ENCODE measurements at places on chromosomes 11 and 22. TPM values are rescaled to one million over a fixed set of nuclear protein-coding genes. Genes with fewer than 3 reads are reported as not detected.

DNA sequence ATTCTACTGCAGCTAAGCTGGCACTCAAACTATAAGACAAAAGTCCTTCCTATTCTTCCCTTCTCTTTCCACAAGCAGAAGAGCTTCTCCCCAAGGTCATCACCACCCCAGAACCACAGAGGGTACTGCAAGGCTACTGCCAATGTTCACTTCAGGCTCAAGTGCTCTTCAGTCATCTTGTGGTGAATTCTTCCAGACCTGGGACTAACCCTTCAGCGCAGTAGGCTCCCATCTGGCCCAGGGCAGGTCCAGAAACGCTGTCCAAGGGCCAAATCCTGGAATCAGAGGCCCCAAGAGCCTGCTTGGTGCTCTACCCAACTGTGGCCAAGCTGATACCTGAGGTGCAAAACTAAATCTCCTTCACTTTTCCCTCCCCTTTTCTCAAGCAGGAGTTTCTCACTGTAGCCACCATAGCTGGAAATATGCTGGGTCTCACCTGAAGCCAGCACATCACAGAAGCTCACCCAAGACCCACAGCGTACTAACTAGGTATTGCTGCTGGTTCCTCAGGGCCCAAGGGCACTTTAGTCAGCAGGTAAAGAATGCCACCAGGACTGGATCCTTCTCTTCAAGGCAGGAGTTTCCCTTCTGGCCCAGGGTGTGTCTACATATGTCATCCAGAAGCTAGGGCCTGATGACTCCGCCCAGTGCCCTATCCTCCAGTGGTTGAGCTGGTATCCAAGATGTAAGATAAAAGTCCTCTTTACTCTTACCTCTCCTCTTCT, 27.8 kb downstream of the FCHSD2 start:
- DNase-seq: no peak

DNA sequence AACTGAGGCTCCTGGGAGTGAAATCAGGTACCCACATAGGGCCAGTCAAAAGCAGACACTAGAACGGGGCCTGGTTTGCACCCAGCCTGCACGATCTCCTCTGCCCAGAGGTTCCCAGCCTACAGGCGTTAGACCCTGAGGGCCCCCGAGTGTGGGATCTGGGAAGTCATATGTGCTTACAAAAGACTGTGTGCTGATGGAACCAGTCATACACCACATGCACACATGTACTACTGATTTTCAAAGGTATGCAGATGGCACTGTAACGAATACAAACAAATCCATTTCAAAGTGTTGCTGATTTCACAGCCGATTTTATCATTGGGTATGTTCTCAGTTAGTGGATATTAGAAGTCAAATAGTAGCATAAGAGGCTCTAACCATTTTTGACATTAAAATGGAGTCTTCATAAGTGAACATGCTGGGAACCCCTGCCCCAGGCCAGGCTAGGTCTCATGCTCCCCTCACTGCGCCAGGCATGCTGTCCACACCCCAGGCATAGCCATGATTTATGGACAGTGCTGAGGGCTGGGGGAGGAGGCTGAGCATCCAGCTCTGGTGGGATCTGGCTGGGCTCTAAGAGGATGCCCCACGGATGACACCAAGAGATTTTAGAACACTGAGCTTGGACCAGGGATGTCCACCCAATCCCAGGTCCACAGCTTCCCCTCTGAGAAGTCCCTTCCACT, 38.6 kb upstream of the LRRC32 start:
- no peak for DNase-seq

SELENOH gene
- 48.9 TPM for total RNA-seq

- DNase-seq: peak; percentile 59
Observed at GRCh38 chr11:100574894-100575769, 112.0 kb upstream of the ARHGAP42 start.

KMT2A gene
- total RNA-seq: 21.1 TPM

ENTHD1 gene
- total RNA-seq: not detected

NTM gene
- 17.8 TPM for total RNA-seq

DNA sequence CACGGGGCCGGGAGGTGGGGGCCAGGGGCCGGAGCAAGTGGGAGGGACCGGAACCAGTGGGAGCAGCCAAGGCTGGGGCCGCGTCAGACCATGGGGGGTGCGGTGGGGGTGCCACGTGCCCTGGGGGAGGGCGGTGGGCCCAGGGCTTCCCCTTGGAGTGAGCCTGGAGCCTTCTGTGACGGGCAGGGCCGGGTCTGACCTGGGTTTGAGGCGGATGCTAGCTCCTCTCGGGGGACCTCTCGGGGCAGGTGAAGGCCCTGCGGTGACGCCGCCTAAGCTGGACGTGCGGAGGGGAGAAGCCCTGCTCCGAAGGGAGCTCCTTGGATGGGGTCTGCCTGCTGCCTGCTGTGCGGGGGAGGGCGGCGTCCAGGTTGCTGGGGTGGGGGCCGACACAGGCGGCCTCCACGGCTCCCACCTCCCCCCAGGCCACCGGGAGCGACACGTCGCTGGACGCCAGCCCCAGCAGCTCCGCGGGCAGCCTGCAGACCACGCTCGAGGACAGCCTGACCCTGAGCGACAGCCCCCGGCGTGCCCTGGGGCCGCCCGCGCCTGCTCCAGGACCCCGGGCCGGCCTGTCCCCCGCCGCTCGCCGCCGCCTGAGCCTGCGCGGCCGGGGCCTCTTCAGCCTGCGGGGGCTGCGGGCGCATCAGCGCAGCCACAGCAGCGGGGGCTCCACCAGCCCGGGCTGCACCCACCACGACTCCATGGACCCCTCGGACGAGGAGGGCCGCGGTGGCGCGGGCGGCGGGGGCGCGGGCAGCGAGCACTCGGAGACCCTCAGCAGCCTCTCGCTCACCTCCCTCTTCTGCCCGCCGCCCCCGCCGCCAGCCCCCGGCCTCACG, 115.0 kb downstream of the CACNA1I start:
- DNase-seq: no peak

MYOD1 gene
- total RNA-seq: not detected

GRCh38 chr11:34027516-34028408, 23.8 kb upstream of the CAPRIN1 start:
- DNase-seq: no peak

DNA sequence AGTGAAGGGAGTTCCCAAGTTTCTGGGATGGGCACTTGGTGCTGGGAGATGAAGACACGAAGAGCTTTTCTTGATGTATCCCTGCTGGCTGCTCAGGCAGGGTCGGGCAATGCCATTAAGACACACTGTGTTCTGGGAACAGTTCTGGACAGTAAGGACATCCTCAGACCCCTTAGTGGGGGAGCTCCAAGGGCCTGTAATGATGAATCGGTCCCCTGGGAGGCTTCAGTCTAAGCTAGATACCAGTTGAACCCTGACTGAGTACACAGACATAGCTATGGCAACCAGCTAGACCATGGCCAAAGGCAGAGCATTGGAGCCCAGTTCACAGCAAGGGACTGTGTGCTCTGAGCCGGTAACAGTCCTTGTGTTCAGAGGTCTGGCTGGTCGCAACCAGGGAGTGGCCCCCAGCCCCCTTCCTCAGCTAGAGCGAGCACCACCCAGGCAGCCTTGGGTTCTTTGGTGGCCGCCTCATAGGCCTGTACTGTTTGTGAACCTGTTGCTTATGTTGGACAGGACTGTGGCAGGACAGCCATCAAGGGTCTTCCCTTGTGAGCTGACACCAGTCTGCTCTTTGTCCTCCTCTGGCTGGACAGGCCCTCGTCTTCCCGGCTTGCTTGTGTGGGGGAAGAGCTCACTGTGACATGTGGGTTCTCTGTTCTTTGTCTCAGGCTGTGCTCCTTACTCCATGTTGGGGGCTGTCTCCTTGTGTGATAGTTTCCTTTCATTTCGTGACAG, 25.0 kb downstream of the MED15 start:
- no peak for DNase-seq

FXYD2 gene
- total RNA-seq: not detected

DNA sequence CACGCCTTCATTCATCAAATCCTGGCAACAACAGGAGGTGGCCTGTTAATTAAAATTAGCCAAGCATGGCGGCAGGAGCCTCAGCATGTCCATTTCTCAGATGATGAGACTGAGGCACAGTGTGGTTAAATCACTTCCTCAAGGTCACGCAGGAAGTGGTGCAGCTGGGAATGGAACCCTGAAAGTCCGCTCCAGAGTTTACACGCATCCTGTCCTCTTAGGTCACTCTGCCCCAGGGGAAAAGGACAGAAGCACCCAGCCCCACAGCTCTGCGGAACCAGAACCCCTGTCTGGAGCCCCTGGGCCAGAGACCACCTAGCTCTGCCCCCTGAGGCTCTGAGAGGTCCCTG, 19.6 kb downstream of the RPL3 start:
- no peak for DNase-seq

- no peak for DNase-seq
Observed at GRCh38 chr22:26623984-26624383, 2.2 kb downstream of the CRYBA4 start.

GRCh38 chr11:37552284-37552683, 954.2 kb upstream of the RAG2 start:
- DNase-seq: no peak

GRCh38 chr22:26797910-26798309, 140.5 kb downstream of the MIAT start:
- DNase-seq: no peak

- no peak for DNase-seq
Observed at GRCh38 chr11:29782447-29782846, 234.4 kb downstream of the KCNA4 start.

- DNase-seq: no peak
Observed at GRCh38 chr11:88359541-88359940, 22.0 kb upstream of the CTSC start.

DNA sequence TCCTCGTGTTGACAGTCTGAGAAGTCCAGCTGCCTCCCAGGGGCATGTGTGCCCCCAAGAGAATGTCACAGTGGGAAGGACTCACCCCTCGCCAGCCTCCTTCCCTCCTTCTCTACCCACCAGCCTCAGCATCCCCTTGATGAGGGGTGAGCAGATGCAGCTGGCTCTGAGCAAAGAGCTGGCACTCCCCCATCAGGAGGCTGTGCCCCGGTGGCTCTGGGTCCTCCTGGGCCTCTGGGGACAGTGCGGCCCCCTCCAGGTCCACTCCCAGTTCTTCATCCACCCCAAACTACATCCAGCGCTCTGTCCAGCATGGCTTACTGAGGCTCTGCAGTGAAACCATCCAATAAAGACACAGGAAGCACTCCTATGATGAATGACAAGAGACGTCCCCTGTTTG, 210.4 kb downstream of the BRD1 start:
- DNase-seq: no peak

- DNase-seq: no peak
Observed at GRCh38 chr11:76062733-76063132, 143.6 kb downstream of the WNT11 start.

Data from IMR-90 (cell line).